ENCODE measurements at places on chromosomes 4 and X.

- DNase-seq, result no peak
Observed at GRCh38 chr4:128311659-128312403, 24.2 kb upstream of the PGRMC2 start.

- no peak for DNase-seq
Observed at GRCh38 chr4:116272336-116272735, 813.0 kb downstream of the TRAM1L1 start.

DNA sequence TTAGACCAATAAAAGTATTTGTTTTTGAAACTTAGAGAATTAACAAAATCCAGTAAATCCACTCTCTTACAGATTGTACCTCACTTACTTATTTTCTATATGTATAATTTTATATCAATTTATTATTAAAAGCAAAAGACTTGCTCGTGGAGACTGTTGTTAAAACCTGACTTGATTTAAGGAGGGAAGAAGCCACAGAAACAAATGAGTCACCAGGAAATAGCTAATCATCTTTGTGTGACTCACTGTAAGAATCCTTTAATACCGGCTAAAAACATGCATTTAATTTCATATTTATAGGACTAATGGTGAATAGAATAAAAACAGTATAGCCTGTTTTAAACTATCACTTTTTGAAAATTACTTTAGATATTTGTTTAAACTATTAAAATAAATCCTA is 29.9 kb upstream of the UBE2NL start:
- no peak for DNase-seq

DNA sequence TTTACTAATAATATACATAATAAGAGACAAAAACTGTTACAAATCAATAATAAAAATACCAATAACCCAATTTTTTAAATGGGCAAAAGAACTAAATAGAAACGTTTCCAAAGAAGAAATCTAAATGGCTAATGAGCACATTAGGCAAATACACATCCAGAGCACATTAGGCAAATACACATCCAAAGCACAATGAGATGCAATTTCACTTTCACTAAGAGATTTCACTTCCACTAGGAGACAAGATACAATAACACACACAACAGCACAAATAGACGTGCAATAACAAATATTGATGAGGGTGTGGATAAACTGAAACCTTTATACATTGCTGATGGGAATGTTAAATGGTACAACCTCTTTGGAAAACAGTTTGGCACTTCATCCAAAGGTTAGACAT is 250.7 kb downstream of the ARAP2 start:
- DNase-seq, result no peak

DNA sequence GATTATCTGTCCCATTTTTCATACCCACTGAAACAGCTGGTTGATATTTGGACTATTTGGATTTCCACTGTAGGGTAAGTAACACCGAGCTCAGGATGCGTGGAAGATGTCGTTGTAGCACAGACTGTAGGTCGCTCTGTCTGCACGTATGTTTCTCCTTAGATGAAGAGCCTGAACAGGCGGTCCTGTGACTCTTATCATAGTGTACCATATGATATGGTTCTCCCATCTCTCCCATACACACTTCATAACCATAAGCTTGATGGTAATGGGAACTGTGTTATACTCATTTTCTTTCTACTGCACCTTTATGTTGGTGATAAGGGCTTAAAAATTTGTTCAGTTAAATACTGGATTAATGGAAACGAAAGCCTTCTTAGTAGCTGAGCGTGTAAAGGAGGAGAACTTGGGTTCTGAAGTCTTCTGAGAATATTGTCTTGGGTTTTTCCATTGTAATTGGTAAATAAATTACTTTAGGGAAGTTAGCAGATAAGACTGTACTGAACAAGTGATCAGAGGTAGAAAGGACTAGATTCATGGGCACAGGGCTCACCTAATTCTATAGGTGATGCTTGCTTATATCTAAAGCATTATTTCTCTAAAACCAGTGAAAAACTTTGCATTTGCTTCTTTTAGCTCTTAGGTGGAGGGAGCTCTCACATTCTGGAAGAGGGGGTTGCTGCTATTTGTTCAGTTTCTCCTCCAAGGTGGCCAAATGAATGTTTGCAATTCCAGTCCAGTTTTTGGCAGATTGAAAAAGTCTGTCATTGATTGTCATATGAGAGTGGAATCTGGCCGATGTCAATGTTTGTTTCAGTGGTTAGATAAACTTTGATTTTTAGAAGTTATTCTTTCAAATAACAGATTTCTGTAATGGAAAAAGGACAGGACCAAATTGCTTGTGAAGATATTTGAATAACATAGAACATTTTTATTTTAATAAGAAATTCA is 15.8 kb downstream of the SMAD1 start:
- DNase-seq, result no peak

DNA sequence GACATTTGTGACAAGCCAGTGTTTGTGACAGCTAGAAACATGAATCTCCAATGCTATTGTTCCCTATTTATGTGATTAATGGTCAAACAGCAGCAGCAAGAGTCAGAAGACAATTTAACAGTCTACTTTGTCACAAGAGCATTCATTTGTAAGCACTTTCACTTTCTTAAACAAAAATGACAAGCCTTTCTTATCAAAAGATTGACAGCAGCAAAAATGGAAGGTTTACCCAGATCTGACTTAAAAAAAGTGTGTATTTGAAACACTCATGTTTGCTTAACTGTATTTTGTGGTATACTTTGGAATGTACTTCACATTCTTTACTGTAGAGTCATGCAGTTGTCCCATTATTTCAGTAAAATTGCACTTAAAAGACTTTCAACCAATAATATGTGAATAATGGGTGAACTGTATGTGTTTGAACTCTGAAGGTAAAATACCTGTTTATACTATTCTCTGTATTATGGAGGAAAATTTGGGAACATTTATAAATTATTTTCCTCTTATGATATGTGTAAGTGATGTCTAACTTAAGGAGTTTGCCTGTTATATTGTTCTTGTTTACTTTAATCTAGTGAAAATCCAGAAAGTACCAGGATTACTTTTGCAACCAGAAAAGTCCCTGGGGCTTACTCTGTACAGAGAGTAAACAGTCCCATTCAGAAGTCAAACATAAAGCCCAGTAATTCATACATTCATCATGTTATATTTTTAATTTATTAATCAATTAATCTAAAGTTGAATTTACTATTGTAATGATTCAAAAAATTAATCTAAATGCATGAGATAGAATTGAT is 314.9 kb upstream of the TRAM1L1 start:
- no peak for DNase-seq

DNA sequence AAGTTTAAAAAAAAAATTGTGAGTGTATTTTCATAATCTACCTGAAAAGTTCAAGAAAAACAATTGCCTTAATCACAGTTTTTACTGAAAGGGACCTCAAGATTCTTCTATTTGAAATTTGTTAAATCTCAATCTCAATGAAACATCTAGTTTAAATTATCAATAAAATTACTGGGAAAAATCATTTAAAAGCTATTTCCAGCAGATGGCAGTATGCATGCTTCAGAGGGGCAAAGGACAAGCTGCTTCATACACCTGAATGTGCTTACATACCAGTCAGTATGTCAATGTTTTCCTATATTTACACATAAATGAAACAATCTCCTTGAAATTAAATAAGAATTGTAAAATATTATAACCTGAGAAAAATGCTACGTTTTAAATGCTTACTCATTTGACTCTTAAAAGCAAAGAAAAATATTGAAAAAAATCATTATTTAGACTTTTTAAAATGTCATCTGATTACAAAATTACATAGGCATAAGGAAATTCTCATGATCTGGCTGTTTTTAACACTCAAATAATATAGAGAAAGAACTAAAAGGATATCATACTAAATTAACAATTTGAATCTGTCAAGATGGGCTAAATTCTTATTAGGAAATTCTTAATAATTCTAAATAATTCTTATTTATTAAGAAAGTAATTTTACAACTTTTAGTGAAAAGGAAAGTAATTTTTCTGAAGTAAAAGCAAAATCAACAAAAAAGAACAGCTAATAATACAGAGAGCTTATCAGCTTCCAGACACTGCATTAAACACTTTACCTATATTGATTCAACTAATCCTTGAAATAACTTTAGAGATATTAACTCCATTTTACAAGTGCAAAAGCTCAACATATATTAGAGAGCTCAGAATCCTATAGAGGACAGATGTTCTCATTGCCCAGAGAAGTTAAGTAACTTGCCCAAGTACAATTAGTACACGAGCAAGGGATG is 242.1 kb downstream of the ADAMTS3 start:
- DNase-seq, result peak; percentile 2

Measured in NCI-H1092 (cell line).